ENCODE measurements at places on chromosomes 4 and X. TPM values are rescaled to one million over a fixed set of nuclear protein-coding genes. Genes with fewer than 3 reads are reported as not detected.

The MED12 gene
- total RNA-seq, result 57.2 TPM

The SRPX2 gene
- total RNA-seq, result not detected

The DOK7 gene
- not detected for total RNA-seq

The F8A2 gene
- total RNA-seq, result not detected

Data from activated naive CD4-positive, alpha-beta T cell treated with anti-CD3 and anti-CD28 coated beads, Interleukin-2, amount 10 ng/mL, durations not matched to agents 5 hours and 36 hours (primary cell).